ENCODE measurements at places on chromosomes 11 and 22.

GRCh38 chr22:48581205-48581766 is 1246.4 kb downstream of the BRD1 start:
- DNase-seq: no peak

GRCh38 chr11:416757-417621 is 2.2 kb upstream of the SIGIRR start:
- peak; percentile 45 for DNase-seq

DNA sequence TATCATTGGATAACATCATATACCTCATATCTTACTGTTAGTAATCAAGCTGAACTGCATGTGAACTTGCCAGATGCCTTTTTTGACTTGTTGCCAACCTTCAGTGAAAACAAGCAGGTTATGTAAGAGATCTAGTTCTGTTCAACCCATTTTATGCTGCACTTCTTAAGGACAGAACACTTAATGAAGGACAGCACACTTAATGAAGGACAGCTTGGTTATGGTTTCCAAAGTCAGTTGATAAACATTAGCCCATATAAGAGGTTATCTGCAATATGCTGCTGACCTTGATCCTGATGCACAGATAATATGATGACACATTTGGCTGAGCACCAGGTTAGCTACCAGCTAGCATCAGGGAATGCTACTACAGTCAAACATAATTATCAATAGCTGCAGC is 358.7 kb upstream of the PDGFD start:
- DNase-seq: no peak

DNA sequence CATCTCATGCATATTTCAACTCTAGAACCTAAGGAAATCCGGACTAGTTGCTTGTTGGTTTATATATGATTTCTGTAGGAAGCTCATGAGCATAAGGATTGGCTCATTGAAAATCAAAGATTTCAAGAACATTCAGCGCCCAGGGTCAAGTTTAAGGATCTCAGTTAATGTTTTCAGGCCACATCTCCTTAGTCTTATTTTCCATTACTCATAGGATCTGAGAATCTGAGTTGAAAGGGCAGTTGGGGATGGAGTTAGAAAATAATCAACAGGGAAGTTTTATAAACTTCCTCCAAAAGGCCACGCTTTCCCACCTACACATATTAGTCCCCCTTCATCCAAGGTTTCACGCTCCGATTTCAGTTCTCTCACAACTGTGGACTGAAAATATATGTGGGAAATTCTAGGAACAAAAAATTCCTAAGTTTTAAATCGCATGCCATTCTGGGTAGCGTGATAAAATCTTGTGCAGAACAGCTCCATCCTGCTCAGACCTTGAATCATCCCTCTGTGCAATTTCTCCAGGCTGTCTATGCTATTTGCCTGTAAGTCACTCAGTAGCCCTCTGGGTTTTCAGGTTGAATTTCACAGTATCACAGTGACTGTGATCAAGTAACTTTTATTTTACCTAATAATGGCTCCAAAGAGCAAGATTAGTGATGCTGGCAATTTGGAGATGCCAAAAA is 160.2 kb downstream of the KIRREL3 start:
- DNase-seq: no peak

DNA sequence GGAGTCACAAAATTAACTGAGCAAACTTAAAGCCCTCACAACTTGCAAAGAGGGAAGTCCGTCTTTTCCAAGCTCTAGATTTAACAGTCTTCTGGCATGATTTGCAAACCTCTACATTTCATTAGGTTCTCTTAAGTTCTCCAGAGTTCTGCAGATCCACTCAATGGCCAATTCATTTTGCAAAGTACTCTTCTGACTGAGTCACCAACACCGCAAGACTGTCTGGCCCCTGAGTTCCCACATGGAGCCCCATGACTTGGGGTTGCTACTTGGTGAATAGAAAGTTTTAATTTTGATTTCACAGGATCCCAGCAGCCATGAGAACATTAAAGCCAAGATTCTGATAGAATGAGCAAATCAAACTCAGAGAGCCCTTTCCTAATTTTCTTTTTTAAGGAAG is 134.5 kb downstream of the PLEKHA7 start:
- no peak for DNase-seq
